ENCODE measurements at places on chromosomes 3 and 15.

- no peak for DNase-seq
Observed at GRCh38 chr3:150098621-150099020, 127.9 kb upstream of the PFN2 start.

DNA sequence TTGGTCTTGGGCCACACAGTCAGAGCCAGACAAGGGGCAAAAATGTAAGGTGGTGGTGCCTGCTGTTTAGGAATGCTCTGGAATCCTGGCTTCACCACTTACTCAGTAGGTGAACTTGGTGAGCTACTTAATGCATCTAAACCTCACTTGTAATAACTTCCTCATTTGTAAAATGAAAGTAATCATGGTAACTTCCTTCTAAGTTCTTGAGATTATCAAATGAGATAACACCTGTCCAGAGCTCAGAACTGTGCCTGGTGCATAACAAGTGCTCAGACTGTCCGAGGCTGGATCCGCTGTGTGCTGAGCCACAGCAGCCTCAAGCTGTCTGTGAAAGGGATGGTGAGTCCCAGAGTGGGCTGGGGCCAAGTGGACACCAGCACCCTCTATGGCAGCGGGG, 62.8 kb upstream of the KY start:
- DNase-seq, result no peak

- DNase-seq, result no peak
Observed at GRCh38 chr15:87038404-87038803, 958.7 kb downstream of the AGBL1 start.

- no peak for DNase-seq
Observed at GRCh38 chr3:72129501-72130094, 344.6 kb upstream of the PROK2 start.

GRCh38 chr15:79680720-79681119, 216.1 kb downstream of the MTHFS start:
- DNase-seq, result no peak

GRCh38 chr3:169923831-169924230, 12.5 kb downstream of the SAMD7 start:
- no peak for DNase-seq

DNA sequence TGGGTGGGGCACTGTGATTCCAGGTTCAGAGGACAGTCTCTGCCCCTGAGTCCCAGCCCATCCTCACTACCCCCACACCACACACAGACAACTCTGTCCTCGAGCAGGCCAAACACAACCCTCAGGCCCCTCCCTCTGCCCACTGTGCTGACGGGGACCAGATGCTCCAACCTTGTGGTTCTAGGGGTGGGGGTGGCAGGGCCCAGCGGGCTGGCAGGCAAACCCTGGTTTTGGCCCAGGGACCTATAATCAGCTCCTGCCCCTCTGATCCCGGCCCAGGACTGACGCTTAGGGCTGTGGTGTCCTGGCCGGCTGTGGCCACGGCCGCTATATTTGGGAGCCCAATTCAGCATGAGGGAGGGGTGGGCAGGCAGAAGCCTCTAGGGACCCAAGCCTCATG, 5.0 kb upstream of the MYL3 start:
- no peak for DNase-seq

DNA sequence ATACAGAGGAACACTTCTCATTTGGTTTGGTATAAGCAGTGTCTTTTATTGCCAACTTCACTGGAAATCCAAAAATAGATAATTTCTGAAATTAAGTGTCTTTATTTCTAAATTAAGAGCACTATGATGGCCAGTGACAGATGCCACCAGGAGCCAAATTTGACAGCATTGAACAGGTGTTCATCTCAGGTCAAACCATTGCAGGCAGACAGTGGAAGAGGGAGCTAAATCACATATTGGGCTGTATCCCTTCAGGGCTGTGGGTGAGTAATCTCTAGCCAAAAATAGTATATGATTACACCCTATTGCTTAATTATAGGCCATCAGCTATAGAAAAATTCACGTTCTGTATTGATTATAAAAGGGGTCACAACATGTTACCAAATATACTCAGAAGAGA, 457.7 kb downstream of the NAALADL2 start:
- no peak for DNase-seq

- no peak for DNase-seq
Observed at GRCh38 chr3:187473778-187474406, 105.7 kb downstream of the RTP4 start.

DNA sequence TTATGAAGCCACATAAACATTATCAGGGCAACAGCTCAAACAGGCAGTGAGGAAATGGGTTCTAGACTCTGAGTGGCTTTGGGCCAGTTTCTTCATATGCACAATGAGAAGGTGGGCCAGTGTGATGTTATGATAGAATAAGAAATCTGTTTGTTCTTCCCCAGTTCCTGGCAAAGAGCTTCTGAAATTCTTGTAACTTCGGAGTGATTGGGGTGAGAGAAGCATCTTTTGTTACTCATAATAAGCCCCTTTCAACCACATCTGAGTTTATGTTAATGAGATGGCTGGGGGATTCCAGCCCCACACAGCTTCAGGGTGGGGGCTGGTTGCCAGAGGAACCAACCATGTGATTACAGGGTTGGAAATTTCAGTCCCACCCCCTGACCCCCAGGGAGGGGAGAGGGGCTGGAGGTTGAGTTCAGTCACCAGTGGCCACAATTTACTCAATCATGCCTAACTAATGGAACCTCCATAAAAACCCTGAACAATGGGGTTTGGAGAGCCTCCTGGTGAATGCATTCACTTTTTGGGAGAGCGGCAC, 57.0 kb upstream of the FRMD4B start:
- DNase-seq, result no peak

GRCh38 chr3:187742351-187743171, 2.7 kb downstream of the BCL6 start:
- peak; percentile 57 for DNase-seq

GRCh38 chr15:83199288-83199687, 8.3 kb downstream of the HDGFL3 start:
- DNase-seq, result no peak

DNA sequence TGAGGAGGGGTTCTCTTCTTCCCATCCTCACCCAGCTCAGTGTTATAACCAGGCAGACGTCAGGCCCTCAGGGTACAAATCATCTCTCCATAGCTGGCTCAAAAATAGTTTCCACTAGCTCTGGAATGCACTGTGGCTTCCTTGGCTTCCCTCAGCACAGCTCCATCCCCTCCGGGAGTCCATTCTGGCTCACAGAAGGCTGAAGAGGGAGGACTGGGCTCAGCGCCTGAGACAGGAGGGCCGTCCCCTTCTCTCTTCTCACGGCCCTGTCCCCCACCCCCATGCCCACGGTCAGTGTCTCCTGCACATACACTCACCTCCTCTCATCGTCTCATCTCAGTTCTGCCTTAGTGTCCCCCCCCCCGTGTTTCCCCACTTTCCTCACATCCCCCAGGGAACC, 50.1 kb downstream of the UMPS start:
- DNase-seq, result no peak

- DNase-seq, result peak; percentile 23
Observed at GRCh38 chr15:83565553-83566159, 88.3 kb upstream of the ADAMTSL3 start.

- no peak for DNase-seq
Observed at GRCh38 chr15:68789091-68789490, 31.6 kb downstream of the ANP32A start.

- DNase-seq, result no peak
Observed at GRCh38 chr3:77562089-77562488, 522.2 kb downstream of the ROBO2 start.

- DNase-seq, result no peak
Observed at GRCh38 chr3:144773350-144773749, 801.7 kb downstream of the DIPK2A start.

- DNase-seq, result no peak
Observed at GRCh38 chr3:126965526-126966080, 17.3 kb upstream of the PLXNA1 start.

DNA sequence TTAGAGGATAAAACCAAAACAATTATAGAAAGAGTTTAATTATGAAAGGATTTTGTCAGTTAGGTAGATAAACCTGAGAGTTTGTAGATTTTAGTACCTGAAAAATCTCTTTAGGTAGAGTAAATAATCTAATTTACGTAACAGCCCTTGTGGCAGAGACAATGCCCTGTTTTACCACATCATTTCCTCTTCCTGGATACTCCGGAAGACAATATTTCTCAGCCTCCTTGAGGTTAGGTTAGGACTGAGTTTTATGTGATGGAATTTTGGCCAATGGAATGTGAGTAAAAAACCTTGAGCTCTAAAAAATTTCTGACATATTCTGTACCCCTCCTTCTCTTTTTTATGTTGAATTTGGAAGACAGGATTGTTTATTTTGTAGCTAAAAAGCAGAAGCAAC, 50.7 kb upstream of the TPRG1 start:
- peak; percentile 56 for DNase-seq

- DNase-seq, result peak; percentile 7
Observed at GRCh38 chr15:48423342-48423741, 92.1 kb downstream of the DUT start.

DNA sequence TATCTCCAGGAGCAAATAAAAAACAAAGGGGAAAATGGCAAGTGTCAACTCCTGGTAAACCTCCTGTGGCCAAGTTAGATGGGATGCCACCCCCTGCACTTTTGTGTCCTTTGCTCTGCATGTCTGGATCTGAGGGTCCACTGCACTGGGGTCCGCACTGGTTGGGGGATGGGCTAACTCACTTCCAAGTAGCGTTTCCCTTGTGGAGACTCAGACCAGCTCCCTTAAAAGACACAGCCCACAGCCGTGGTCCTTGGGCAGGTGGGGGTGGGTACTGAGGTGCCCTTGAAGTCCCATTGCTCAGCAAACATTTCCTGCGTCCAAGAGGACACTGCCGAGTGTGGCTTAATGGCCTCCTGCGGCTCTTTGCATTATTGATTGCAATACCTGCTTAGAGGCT, 188.2 kb downstream of the MEGF11 start:
- no peak for DNase-seq

DNA sequence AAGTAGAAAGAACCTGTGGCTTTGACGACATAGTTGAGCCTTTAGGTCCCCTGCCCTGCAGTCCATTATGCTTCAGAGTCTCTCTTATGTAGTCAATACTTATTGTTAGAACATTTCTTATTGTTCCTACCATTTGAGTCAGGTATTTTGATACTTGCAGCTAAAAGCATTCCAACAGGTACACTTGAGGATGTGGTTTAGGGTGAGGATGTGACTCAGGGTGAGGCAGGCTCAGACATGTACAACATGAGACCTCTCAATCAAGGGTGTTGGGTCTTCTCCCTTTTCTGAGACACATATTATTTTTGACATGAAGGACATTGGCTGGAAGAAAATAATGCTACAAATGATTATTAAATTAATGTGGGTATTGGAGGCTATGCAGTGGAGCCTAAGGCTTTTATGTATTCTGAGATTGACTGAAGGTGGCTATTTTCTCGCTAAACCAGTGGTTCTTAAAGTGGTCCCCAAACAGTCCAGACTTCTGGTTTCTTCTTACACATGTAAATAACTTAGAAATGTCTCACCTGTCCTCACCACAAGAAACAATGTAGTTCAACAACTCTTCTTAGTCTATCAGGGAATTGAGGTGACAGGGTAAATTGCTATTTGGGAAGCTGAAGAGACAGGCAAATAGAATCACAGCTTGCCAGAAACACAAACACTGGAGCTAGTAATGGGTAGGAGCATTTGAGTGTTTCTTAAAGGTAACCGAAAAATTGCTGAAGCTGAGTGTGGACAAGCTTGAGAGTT, 135.5 kb upstream of the ZPLD1 start:
- no peak for DNase-seq

DNA sequence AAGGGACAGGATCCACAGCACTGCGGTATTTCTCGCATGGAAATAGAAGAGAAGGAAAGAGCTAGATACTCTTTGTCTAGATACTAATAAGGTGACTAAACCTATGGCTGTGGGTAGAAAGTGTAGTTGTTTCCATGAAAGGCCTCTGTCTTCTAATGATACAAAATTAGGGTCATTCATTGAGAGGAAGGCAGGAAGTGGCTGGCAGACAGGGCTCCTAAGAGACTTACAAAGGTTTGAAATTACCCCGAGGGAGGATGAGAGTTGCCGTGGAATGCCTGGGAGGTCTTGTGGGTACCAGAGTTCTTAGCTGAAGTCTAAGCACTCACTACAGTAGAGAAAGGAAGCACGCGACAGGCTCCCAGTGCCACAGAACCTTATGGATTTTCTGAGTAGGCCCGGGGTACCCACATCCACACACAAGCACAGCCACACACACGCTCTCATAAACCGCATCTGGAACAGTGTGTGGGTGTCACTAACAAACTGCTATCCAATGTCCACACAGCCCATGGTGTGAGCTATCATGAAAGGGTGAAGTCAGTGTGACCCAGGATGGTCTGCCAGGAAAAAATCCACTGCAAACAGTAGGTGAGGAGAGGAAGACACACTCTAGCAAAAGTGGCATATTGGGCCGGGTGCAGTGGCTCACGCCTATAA, 221.4 kb downstream of the FAM43A start:
- DNase-seq, result no peak

DNA sequence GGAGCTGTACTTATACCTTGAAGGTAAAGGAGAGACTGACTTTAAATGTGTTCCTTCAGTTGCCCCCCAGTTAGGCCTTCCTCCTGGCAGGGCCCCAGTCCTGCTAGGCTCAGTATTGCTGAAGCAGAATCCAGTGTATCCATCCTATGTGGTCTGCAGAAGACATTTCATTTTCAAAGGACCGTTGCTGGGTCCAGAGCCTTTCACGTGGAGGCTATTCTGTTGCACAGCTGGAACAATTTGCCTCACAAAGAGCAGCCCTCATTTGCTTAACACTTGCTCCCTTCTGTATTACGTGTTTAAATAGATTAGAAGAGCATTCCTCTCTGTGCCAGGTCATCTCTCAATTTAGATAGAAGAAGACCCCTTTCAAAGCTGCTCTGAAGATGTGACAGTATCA, 78.9 kb upstream of the CFAP20DC start:
- DNase-seq, result no peak

GRCh38 chr3:4387210-4388204, 79.6 kb downstream of the SUMF1 start:
- no peak for DNase-seq

DNA sequence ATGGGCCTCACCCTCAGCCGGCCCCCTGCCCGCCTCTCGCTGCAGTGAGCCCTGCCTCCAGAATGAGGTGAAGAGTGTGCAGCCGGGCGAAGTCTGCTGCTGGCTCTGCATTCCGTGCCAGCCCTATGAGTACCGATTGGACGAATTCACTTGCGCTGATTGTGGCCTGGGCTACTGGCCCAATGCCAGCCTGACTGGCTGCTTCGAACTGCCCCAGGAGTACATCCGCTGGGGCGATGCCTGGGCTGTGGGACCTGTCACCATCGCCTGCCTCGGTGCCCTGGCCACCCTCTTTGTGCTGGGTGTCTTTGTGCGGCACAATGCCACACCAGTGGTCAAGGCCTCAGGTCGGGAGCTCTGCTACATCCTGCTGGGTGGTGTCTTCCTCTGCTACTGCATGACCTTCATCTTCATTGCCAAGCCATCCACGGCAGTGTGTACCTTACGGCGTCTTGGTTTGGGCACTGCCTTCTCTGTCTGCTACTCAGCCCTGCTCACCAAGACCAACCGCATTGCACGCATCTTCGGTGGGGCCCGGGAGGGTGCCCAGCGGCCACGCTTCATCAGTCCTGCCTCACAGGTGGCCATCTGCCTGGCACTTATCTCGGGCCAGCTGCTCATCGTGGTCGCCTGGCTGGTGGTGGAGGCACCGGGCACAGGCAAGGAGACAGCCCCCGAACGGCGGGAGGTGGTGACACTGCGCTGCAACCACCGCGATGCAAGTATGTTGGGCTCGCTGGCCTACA, 8.5 kb downstream of the GRM2 start:
- DNase-seq, result no peak

- no peak for DNase-seq
Observed at GRCh38 chr3:194673761-194674160, 1.8 kb upstream of the LSG1 start.

- DNase-seq, result no peak
Observed at GRCh38 chr3:118755253-118755801, 279.3 kb downstream of the IGSF11 start.

- peak; percentile 78 for DNase-seq
Observed at GRCh38 chr15:85693277-85693676, 101.4 kb downstream of the KLHL25 start.
